ENCODE measurements at places on chromosomes 1 and 21.

- DNase-seq = no peak
Measured at GRCh38 chr1:78113156-78113916, 67.6 kb downstream of the GIPC2 start.

DNA sequence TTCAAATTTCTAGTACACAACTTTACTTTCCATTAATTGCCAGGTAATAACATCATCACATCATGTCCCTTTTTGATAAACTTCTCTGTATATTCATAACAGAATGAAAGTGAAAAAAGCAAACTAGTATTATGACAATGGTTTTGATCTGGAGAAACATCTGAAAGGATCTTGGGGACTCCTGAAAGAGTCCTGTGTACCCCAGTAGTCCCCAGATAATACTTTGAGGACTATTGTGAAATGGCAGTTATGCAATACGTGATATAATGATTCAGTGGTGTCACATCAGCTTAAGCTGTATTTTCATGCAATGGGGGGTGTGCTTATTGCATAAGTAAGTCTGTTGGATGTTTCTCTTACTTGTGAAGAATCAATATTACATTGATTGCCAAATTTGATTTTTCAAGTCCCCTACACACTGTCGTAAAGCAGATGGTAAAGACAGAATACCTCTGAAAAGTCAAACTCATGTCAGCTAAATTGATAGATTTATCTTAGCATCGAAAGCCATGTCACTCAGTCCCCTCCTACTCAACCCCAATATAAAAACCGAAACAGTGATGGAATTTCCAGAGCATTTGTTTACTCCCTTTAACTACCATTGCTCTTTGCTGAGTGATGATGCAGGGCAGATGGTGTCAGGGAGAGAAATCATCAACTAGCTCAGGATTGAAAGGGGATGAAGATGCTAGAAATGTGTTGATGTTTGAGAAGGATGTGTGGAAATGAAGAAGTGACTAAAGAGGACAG, 146.7 kb upstream of the C1orf105 start:
- no peak for DNase-seq

- no peak for DNase-seq
Measured at GRCh38 chr1:219188331-219188803, 14.7 kb downstream of the LYPLAL1 start.

DNA sequence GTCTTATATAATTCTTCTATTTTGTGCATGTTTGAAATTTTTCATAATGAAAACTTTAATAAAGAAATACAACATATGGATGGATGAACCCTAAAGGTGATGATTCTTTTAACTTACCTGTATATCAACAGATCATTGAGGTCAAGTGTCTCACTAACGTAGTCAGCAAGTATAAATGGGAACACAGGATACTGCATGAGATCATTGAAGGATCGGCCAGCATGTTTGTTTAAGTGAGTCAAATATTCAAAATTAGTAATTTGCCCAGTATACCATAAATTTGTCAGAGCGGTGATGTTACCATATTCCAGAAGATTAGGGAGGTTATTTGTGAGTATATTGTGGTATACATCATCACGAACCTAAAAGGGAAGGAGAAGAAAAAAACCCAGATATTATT, 71.0 kb upstream of the GNG4 start:
- no peak for DNase-seq

GRCh38 chr1:169858467-169858866, 35.2 kb downstream of the SCYL3 start:
- no peak for DNase-seq

DNA sequence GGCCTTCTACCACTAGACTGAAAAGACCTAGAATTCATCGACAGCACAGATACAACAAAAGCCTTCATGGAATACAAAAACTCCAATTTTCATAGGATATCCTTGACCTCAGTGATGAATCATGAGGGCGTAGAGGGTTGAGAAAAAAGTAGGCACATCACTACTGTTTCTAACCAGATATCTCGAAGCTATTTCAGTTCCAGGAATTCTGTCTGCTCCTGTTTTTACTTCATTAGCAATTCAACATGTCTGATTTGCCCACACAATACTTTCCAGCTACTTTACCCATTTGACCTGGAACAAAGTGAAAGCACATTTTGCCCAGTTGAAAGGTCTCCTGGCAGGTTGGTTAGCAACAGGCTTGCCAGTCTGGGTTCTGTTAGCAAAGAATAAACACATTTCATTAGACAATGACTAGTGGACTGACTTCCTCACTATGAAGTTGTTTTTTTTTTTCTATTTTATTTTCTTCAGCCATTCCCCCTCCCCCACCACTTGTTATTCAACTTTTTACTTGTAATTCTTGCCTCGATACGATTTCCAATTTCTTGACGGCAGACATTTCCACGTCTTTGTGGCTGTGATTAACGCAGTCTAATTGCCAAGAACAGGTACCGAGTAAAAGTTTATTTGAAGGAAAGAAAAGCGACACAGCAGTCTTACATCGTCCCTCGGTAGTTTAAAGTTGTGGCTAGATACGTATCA, 4.0 kb upstream of the ZBTB18 start:
- DNase-seq = no peak

DNA sequence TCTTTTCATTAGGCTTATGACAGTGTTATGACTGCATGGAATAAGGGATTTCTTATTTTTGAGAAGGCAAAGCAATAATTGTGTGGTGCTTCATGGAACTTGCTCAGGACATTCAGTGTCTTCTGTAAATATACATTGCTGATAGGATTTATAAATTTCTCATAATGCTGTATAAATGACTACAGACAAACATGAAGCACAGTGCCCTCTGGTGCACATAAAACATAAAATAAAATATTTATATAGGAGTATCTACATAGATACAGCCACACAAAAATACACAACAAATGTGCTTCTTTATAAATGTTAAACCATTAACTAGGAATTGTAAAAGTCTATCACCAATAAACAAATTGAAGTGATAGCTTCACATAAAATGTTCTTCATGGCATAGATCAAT, 24.1 kb downstream of the BRINP3 start:
- DNase-seq = no peak

DNA sequence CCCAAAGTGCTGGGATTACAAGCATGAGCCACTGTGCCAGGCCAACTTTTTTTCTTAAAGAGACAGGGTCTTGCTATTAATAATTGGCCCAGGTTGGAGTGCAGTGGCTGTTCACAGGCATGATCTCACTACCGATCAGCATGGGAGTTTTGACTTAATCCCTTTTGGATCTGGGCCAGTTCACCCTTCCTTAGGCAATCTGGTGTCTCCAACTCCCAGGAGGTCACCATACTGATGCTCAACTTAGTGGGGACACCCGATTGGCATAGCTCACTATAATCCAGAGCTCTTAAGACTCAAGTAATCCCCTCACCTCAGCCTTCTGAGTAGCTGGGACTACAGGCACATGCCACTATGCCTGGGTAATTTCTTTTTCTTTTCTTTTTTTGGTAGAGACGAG, 64.2 kb upstream of the SCYL3 start:
- DNase-seq = no peak

All from stimulated activated CD4-positive, alpha-beta T cell treated with anti-CD3 and anti-CD28 coated beads, Interleukin-1b, Interleukin-23, amount 100 ng/mL, for 48 hours (primary cell).